NCI-H446 treated with DMSO at 0.1 percent for 48 hours (cell line): ENCODE measurements at places on chromosomes 5 and 9.

DNA sequence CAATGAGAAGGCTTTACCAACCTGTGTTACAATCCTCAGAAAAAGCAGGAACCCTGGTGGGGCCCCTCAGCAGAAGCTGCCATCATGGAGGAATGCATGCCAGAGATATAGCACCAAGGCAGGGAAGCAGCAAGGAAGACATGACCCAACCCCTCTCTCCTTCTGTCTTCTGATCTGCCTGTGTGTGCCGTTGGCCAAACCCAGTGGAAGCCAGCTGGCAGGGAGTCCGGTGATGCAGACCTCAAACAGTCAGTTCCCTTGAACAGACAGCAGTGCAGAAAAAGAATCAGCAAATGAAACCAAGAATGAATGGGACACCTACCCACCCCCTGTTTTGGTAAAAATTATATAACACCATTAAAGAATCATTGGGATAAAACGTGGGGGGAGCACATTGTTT is 234.2 kb downstream of the ZNF608 start:
- DNase-seq, result peak; percentile 79

- no peak for DNase-seq
Observed at GRCh38 chr5:15499528-15500324, at the start of gene FBXL7. TSS of gene FBXL7 (plus strand) at chr5:15500180.

GRCh38 chr5:139488260-139488659 is 5.7 kb upstream of the STING1 start:
- no peak for DNase-seq

- DNase-seq, result no peak
Observed at GRCh38 chr5:56129288-56129687, 103.8 kb downstream of the ANKRD55 start.

DNA sequence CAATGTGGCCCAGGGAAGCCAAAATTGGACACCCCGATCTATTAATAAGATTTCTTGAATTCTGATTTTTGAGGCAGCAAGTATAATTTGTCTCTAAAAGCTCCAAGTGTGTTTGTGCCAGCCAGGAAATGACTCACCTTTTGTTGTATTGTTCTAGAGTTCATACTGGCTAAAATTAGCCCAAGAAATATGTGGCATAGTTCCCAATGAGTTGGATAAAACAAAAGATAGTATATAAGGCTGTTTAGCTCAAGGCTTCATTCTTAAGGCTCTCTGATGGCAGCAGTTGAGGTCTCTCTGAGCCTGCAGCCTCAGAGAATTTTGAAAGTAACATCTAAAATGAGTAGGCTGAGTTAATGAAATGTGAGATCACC is 21.6 kb downstream of the HMGXB3 start:
- no peak for DNase-seq

- no peak for DNase-seq
Observed at GRCh38 chr5:117235786-117236185, 661.2 kb upstream of the SEMA6A start.

GRCh38 chr9:137071282-137071681 is 925 bp upstream of the SAPCD2 start:
- no peak for DNase-seq

DNA sequence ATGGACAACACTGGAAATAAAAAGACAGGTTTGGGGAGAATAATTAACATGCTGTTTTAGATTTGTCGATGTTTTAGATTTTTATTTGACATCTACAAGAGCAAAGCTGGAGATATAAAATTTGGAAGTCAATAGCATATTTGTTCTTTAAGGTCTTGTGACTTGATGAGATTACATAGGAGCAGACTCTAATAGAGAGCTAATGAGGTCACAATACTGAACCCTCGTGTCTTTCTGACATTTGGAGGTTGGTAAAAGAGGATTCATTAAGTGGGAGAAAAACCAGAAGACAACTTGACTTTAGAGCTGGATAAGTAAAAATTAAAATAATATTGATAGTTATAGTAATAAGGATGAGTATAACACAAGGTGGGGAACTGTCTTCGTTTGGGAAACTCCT is 322.7 kb upstream of the SEMA6A start:
- DNase-seq, result no peak

- DNase-seq, result no peak
Observed at GRCh38 chr5:42015681-42016080, 90.6 kb downstream of the FBXO4 start.

GRCh38 chr9:4144869-4145268 is 155.0 kb downstream of the GLIS3 start:
- DNase-seq, result no peak

- no peak for DNase-seq
Observed at GRCh38 chr5:30594331-30594730, 599.2 kb upstream of the CDH6 start.

- DNase-seq, result no peak
Observed at GRCh38 chr9:134336228-134336627, 10.0 kb downstream of the RXRA start.

DNA sequence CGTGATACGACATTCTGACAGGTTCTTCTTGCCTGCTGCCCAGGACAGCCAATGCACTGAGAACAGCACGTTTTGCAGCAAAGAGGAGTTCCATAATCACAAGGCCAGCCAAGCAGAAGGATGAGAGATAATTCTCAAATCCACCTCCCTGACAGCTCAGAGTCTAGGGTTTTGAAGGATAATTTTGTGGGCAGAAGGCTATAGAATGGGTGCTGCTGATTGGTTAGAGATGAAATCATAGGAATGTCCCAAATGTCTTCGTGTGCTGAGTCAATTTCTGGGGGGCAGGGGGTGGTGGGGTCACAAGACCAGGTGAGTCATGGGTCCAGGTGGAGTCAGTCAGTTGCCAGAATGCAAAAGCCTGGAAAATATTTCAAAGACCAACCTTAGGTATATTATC is 175.5 kb upstream of the SLC30A5 start:
- DNase-seq, result no peak

DNA sequence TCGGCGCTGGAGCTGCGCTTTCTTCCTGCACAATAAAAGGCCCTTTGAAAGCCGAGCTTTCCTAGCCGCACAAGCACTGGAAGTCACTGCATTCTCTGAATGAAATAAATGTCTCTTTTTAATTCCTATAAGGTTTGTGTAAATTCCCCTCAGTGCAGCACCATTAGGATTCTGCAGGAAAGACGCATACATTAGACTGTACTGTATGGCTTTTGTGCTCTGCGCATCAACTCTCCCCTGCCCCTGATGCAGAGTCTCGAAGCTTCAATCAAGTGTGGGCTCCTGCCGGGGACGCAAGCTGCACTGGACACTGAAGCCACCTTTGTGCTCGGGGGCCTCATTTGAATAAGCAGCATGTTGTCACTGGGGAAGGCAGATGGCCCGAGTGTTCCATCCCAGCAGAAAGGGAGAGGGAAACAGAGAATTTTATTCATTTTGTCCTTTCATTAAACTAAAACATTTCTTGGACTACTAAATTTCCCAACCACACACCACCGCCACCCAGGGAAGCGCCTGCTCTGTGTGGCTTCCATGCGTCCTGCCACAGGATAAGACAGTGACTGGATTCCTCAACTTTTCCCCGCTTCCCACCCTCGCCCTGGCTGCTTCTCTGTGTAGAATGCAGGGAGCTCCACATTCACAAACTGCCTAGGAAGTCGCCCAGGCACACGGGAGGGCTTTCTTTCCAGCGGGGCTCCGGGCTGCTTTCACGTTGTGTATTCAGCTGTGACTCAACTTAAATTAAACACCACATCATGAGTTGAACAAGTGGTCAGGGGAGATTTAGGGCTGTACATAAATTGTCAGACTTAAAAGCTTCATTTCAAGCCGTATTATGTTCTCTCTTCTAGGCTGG is 635.4 kb downstream of the IRX1 start:
- no peak for DNase-seq

- DNase-seq, result no peak
Observed at GRCh38 chr5:94181895-94182294, 436.5 kb downstream of the KIAA0825 start.

- no peak for DNase-seq
Observed at GRCh38 chr5:65213921-65214525, 267.7 kb downstream of the ADAMTS6 start.

DNA sequence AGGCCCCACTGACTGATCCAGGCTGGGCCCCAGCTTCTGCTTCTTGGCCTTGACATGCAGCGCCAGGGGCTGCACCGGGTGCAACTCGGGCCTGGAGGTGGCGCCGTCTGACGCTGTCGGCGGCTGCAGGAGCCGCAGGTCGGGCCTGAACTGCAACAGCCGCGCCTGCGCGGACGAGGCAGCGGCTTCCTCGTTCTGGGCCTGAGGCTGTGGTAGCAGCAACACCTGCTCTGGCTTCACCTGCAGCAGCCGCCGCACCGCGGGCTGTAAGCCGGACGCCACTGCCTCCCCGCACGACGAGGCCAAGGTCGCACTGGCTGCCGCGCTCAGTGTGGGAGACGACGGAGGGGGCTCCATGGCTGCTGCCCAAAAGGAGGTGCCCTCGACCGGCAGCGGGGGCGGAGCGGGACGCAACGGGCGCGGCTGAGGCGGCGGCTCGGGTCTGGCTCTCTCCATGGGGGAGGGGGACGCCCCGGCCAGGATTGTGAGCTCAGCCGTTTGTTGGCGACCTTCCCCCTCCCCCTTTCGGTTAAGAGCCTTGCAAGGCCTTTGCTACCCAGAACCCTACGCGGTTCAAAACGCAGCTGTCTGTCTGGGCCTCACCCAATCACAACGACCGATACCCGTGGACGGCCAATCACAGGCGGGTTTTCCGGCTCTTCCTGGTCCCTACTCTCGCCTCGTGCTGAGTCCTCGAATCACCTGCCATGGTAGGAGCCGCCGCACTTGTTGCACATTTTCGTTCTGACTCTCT is 438 bp downstream of the SOX30 start:
- no peak for DNase-seq

GRCh38 chr5:35370871-35371270 is 140.6 kb upstream of the PRLR start:
- DNase-seq, result no peak

DNA sequence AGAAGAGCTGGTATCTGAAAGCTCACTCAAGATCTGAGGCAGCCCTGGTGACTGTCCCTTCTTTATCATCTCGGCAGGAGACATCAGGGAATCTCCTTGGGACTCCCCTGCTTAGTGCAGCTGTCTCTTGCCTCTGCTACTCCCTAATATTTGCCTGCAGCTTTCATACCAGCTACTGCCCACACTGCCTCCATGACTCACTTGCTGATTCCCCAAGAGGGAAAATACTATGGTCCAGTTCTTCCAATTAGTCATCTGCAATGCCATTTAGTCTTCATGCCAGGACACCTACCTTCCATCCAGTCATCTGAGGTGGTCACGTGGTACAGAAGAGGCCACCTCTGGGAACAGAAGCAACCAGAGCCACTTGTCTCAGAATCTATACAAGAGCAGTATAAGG is 270.8 kb downstream of the NTRK2 start:
- no peak for DNase-seq

- no peak for DNase-seq
Observed at GRCh38 chr9:5579881-5580280, 49.0 kb upstream of the RIC1 start.
